ENCODE measurements at places on chromosomes 7 and 10.
A peak's percentile ranks its signal among the peaks of the same experiment; 100 is the strongest.

DNA sequence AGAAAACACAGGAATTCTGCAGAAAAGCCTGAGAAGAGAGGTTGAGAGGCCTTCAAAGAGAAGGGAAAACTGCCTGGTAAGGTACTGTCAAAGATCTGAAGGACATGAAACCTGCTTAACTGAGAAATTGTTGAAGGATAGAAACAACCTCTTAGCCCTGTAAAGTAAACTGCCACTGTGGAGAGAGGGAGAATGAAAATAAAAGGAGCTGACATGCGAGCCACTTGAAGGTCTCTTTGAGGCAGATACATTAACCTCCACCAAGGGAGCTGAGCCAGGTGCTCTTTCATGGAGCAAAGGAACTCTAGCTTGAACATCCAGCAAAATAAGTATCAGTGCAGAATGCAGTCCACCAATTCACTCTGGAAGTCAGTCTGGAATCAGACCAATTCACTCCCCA lies 108.8 kb upstream of the FEZF1 start:
- no peak for DNase-seq

DNA sequence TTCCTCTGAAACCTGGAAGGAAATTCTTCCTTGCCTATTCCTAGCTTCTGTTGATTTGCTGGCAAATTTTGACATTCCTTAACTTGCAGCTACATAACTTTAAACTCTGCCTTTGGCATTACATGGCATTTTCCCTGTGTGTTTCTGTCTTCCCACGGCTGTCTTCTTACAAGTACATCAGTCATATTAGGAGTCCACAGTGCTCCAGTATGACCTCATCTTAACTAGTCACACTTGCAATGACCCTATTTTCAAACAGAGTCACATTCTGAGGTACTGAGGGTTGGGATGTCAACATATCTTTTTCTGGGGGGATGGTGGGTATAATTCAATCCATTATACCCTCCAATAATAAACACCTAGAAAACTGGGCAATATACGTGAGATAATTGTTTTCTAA lies 37.4 kb upstream of the EPHB6 start:
- no peak for DNase-seq

DNA sequence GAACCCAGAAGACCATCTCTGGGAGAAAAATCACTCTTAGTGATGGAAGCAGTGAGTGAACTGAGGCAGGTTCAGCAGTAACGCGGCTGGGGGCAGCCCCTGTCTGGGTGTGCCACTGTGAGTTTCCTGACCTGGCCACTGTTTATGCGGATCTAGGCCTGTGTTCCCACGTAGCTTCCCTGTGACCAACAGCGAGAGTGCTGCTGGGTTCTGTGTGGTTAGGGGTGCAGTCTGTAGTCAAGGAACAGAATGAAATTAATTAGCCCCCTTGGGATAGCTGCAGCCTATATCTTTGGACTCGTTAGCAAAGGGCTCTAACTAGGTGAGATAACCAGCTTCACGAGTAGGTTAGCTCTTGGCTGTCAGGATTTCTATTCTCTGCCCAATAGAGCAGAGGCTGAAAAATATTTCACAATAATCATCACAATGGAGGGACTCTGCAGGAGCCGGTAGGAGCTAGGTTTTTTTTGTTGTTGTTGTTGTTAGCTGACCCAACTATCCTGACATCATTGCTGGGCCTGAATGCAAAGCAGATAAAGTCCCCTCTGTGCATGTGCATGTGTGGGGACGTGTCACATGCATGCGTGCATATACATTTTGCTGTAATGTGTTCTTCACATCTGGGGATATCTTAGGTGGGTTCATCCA lies 164.9 kb downstream of the TMEM178B start:
- DNase-seq = no peak

DNA sequence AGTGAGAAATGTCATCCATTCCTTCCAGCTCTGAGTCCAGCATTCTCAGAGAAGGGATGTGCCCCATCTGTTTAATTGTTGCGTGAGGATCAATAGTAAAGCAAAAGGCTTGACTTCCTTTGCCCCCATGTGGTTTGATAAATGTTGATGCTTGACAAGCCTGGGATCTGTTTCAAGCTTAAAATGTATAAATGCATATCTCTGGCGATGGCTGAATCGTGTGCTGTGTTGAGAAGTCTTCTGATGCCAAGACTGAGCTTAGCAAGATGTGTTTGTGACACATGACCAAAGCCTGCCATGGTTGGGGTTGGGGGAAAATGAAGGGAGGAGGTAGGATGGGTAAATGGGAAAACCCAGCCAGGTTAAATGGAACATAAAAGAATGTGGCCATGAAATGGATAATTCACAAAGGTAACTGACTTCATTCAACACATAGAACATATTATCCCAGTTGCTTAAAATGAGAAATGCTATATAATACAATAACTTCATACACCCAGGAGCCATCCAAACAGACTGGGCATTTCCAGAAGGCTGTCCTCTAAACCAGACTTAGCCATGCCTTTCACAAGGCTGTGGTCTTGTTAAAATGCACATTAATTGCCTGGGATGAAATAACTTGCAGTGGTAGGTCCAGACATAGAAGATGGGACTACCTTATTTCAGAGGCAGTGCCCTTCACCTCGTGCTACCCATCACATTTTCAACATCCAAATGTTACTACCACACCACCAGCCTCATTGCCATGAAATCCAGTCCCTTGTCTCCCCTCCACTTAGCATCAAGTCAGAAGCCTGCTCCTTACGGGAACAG lies 147.3 kb upstream of the PDE1C start:
- no peak for DNase-seq

DNA sequence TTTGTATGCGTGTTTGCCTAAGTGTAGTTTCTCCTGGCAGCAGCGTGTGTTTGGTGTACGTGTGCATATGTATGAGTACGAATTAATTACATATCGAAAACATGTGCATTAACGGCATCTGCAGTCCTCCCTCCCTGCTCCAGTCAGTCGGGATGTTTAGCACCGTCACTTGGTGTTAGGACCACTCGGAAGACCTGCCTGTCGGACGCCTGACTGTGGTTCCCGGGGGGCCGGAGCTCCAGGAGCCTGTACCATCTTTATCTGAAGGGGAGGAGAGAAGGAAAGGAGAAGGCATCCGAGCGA lies 1.1 kb upstream of the CNTNAP2 start:
- DNase-seq = no peak

DNA sequence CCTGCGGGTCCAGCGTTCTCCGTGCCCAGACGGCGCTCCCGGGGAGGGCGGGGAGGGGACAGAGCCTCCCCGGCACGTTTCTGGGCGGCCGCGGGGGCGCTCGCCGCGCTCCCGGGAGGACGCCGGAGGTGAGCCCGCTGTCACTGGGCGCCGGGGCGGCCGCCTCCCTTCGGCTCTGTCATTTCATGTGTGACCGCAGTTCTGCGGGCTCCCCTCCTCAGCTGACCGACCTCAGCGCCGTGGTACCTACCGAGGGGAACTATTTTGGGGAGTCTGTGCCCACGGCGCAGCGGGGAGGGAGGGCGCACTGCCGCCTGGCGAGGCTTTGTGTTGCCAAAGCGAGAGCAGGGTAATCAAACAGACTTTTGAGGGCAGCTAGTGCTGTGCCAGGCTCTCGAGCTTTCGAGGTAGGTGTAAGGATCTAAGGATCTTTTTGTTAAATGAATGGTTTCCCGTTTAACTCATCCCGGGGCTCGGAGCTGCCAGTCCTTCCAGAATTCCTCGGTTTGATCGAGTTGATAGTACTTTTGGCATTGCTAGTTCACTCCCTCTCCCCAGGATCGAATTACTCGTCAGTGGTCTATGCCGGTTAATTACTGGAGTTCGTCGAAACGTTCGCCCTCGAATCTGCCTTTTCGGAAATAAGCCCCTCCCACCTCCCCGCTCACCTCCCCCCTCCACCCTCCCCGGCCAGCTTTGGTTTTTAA lies 1.9 kb downstream of the ARID5B start:
- DNase-seq = peak; percentile 62

- peak; percentile 54 for DNase-seq
These were observed 580 bp downstream of the ZNF775 start for GRCh38 chr7:150379441-150380379.

- DNase-seq = no peak
These were observed 81.0 kb downstream of the SAMD9 start for GRCh38 chr7:93036807-93037206.

- DNase-seq = no peak
These were observed 123.7 kb upstream of the ADAM12 start for GRCh38 chr10:126511917-126512479.

- DNase-seq = no peak
These were observed 365.5 kb downstream of the TNS3 start for GRCh38 chr7:47216439-47216838.

DNA sequence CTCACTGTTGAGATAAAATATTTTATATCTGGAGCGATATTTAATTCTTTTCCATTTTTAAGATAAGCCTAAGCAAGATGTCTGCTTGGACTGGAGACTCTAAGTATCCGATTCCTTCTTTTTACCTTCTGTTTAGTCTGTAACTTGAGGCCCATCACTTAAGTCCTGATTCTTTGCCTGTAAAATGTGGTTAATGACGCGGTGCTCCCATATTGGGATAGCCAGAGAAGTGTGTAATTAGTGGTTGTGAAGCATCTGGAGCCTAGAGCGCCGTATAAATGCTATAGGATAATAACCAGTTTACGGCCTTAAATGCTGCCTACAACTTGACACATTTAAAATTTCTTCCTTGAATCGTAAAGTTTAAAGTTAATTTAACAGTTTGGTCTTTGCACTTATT lies 132.9 kb downstream of the CHN2 start:
- no peak for DNase-seq

DNA sequence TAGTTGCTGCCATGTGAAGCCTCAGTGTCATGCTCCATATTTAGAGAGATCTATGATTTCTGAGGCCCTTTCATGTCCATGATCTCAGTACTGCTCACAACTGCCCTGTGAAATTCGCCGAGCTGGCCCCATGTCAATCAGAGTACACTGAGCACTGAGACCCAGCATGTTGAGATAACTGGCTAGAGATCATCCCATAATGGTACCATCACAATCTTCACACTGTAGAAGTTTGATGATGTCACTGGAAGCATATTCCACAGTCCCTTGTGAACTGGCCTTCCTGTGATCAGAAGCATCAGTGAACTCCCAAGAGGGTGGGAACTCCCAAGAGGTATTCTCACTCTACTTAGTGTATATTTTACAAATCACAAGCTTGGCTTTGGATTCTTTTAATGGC lies 116.0 kb downstream of the EGFR start:
- no peak for DNase-seq

DNA sequence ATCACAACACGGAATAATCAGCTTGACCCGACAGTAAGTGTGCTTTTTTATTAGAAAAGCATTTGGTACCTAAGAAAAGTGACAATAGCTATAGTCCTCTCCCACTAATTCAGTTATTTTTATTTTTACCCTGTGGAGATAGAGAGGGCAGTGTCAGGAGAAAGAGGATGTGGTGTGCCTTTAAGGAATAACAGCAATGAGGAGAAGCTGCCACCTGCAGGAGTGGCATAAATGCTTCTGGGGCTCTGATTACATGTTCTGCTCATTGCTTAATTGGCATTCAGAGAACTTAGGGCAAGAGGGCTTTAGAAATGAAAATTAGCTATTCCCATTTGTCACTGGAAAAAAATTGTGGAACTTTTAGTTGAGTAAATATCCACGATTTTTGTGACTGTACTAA lies 60.1 kb downstream of the DENND11 start:
- no peak for DNase-seq

- DNase-seq = no peak
These were observed 47.0 kb upstream of the BICC1 start for GRCh38 chr10:58465629-58466028.
